ENCODE measurements at places on chromosomes 4 and X.

GRCh38 chr4:158170691-158171561 lies 1.9 kb downstream of the GASK1B start:
- peak; percentile 47 for DNase-seq

DNA sequence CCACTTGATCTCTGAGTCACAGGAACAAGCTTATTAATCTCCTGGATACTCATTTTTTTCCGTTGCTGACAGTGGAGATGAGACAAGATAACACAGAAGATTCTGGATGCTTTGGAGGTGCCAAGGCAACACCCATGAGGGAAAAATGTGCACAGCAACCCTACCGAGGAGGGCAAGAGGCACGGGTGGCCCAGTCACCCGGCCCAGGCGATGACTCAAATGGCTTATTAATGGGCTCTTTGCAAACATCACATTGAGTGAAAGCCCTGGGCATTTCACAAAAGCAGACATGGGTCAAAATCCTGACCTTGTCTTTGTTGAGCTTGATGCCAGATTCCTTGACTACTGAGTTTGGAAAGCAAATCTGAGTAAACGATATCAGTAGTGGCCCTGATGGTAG lies 315.1 kb downstream of the STK32B start:
- DNase-seq = no peak

GRCh38 chrX:31702222-31702621 lies 630.4 kb upstream of the FTHL17 start:
- DNase-seq = no peak

DNA sequence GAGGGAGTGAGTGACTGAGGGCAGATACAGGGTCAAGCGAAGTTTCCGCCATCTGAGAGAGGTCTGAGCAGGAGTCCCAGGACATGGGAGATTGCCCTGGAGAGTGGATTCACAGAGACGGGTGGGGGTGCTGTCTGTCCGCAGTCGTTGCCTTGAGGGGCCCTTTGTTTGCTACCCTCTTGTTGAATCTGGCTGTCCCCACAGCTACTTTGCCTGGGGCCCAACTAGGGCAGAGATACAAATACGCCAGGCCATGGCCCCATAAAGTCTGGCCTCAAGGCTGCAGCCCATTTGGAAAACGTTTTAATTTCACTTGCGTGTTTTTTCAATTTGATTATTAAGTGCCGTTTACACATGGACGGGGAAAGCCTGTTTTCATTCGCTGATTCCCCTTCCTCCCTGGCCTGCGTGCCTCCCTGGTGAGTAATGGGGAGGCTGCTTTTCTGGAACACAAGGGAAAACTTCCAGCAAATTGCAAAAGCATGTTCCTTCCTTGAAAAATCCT lies 134.4 kb downstream of the SMIM20 start:
- no peak for DNase-seq

DNA sequence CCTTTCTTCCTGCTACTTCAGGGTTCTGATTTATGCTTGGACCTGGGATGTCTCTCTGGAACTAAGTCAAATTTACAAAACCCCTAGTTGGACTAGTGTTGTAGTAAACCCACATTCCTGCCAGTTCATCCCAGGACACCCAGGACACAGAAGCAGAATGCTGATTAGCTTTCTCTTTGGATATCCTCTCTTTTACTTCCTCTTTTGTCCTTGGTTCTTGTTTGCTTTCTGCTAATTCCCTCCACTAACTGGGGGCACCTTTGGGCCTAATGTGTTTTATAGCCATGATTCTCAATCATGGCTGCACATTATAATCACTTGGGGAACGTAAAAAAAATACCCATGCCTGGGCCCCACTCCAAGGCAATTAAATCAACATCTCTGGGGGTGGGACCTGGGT lies 42.5 kb downstream of the LANCL3 start:
- no peak for DNase-seq

GRCh38 chr4:76892001-76892400 lies 5.9 kb downstream of the SOWAHB start:
- DNase-seq = no peak

GRCh38 chr4:109589119-109589518 lies 29.1 kb downstream of the MCUB start:
- DNase-seq = no peak

- DNase-seq = no peak
Measured at GRCh38 chrX:100643956-100644860, at the start of gene SRPX2. Gene SRPX2, plus strand, starts transcription at chrX:100644199. Its CDS starts 2,124 bp downstream, at chrX:100646323.

DNA sequence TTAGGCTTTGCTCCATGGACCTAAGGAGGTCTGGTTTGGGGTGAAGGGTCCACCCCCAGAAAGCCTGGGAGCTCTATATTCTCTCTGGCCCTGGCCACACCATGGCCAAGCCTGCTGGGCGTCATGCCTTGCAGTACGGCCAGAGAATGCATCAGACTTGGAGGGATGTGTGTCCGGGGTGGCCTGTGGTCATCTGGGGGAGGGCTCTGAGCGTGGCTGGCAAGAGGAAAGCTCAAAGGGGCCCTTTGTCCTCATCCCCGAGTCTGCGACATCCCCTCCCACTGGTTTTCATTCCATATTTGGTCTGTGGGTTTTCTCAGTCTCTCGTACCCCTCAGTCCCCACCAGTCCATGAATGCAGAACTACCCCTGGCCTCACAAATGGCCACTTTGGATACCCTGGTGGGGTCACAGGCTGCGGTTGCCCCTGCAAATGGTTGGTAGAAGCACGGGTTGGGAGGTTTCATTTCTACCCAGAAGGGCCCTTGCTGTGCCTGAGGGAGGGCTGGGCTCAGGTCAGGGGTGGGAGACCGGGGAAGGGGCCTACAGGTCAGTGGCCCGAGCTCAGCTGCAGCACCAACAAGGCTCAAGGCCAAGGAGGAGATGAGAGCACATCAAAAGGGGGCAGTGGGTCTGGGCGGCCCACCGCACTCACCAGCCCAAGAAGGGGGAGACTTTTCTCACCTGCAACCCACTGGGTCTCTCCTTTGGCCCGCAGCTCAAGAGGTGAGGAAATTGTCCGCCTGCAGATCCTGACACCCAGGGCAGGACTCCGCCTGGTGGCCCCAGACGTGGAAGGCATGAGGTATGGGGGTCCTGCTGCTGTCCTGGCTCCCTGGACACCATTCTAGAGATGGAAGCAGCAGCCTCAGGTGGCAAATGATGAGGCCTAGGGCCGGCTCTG lies 30.2 kb downstream of the ZNF185 start:
- no peak for DNase-seq

DNA sequence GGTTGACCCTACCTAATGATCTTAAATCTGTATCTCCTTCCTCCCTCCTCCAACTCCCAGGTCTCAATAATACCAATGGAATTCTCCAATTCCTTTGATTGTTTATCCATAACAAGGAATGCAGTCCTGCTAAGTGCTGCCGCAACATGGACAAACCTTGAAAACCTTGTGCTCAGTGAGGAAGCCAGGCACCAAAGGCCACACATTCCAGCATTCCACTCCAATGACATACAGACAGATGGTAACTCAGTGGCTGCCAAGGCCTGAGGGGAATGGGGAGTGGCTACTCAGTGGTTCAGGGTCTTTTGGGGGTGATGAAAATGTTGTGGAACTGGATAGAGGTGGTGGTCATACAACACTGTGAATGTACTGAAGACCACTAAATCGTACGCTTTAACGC lies 10.4 kb downstream of the HAUS7 start:
- DNase-seq = no peak

DNA sequence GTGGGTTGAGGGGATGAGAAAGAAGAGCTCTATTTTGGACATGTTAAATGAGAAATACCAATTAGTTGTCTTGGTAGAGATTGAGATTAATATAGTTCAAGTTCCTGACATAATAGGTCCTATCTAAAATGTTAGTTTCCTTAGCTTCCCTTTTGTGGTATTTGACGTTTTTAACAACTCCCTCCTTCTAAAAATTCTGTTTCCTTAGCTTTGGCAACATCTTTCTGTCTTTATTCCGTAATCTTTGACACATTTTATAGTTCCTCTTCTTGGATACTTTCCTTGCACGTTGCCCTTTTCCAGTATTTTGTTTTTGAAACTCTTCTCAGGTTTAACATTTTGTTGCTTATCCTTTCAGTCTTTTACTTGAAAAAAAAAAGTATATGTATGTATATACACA lies 36.9 kb downstream of the LAMTOR3 start:
- no peak for DNase-seq

GRCh38 chr4:137678796-137679195 lies 146.5 kb upstream of the PCDH18 start:
- DNase-seq = no peak

DNA sequence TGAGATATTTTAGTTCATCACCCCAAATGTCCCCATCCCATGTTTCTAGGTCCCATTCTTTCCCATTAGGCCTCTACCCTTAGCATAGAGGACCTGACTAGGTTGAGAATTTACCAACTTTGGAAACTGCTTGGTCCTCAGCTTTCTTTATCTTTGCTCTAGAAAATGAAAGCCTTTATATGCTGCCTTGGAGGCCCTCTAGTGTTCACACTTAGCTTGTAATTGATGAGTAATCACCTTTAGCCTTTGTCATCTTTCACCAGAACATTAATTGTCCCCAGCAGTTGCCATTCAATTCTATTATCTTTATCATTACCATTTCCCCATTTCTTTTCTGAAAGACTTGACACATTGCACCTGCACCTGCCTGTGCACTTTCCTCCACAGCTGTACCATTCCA lies 589.2 kb upstream of the NR3C2 start:
- no peak for DNase-seq

DNA sequence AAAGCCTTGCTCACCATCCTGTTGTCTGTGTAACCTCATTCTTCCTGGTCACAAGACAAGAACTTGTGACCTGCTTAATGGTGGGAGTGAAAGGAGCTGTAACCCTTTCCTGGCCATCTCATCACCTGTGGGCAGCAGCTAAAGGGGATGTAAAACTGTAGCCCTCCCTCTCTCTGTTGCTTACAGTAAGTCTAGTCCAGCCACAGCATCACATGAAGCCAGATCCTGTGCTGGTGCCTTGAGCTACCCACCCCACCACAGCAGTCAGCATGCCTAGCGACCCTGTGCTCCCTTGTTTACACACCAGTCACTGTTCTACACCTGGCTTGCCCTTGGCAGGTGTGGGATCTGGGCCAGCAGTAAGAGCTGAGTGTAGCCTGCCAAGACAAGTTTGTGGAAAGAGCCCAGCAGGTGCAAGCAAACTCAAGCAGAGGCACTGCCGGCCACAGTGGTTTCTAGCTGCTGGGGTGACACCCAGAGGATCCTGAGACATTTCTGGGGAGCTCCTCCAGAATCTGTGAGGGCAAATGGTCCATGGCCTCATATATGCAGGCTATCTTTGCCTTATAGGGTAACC lies 41.0 kb downstream of the UGT2B28 start:
- DNase-seq = no peak

- DNase-seq = no peak
Measured at GRCh38 chrX:151176231-151176750, at the start of gene GPR50. Gene GPR50, plus strand, starts transcription at chrX:151176584. Its CDS starts 138 bp downstream, at chrX:151176722.
